ENCODE measurements at places on chromosomes 4 and X.

DNA sequence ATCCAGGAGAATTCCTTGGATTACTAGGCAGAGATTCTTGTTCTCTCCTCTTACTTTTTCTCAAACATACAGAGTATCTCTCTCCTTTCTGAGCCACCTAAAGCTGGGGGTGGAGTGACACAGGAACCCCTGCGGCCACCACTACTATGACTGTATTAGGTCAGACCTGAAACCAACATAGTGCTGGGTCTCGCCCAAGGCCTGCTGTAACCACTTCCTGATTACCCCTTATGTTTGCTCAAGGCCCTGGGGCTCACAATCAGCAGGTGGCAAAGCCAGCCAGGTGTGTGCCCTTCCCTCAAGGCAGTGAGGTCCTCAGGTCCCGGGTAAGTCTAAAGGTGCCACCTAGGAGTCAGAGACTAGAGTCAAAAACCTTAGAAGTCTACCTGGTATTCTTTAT, 166.4 kb downstream of the PARM1 start:
- DNase-seq = no peak

DNA sequence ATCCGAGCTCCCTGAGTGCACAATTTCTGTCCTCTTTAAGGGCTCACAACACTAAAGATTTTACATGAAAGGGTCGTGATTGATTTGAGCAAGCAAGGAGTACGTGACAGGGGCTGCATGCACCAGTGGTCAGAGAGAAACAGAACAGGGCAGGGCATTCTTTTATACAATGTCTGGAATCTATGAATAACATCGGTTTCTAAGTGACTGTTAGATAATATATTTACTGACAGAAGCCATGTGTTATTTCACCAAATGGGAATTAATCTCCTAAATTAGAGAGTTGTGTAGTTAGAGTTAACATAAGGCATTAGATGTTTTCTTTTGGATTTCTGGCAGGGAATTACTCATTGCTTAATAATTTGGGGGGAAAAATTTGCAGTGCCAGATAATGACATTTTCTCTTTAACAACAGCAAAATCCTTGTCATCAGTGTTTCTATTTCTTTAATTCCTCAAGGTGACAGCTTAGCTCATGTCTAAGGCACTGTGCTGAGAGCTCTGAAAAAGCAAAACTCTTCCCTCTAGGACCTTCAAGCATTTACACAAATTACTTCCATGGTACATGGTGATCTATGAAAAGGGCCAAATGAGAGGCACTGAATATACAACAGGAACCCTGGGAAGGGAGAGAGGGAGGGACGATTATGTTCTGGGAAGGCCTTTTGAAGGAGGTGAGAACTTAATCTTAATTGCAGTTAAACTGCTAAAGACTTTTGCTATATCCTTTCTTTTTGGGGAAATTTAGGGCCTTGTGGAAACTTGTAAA, 145.0 kb downstream of the RTL3 start:
- no peak for DNase-seq

DNA sequence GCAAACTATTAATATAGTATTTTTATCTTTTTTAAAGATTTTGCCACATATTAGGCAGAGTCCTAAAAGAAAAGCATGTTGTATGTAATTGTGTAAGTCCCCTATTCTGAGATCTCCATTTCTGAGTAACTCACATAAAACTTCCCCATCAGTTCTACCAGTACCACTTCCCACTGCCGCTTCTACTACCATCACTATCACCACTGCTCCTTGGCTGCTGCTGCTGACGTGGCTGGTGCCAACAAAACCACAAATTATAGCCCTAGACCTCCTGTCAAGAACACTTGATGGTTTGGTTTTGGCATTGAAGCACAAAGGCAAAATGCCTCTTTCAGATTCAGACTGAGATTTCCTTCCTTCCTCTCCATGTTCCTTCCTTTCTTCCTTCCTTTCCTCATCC, 106.4 kb downstream of the MMRN1 start:
- no peak for DNase-seq

- DNase-seq = no peak
These were observed 81.4 kb downstream of the MTNR1A start for GRCh38 chr4:186473933-186474332.

GRCh38 chr4:175419236-175419718, 392.8 kb downstream of the GPM6A start:
- DNase-seq = no peak

DNA sequence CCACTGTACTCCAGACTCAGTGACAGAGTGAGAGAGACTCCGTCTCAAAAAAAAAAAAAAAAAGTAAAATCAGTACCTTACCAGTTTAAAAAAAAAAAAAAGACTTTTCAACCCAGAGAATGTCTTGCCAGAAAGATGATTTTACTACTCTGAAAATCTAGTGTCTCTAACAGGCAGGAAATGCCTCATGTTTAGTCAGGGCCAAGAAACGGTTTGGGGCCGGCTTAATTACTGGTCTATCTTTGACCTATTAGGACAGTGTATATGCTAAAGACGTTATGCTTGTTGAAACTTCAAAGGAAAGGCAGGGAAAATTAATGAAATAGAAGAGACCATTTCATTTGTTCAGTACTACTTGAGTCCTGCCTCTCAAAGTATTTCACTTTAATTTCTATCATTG, 9.9 kb downstream of the BEND4 start:
- DNase-seq = no peak

DNA sequence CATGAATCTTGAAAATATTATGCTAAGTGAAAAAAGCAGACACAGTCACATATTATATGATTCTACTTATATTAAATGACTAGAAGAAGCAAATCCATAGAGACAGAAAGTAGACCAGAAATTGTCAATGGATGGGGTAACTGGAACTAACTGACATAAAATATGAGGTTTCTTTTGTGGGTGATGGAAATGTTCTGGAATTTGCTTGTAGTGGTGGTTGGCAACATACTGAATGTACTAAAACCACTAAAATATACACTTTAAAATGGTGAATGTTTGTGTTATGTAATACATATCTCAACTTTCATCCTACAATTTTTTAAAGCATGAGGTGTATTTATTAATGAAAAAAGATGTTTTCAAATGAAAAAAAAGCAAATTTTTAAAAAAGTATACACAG, 14.7 kb downstream of the CNOT6L start:
- no peak for DNase-seq

GRCh38 chr4:146059151-146059550, 116.4 kb upstream of the LSM6 start:
- DNase-seq = no peak

- no peak for DNase-seq
These were observed 7.1 kb downstream of the PASD1 start for GRCh38 chrX:151570561-151570960.

GRCh38 chr4:182825786-182826185, 91.4 kb downstream of the DCTD start:
- DNase-seq = no peak

GRCh38 chrX:13655674-13656073, 2.7 kb downstream of the TCEANC start:
- DNase-seq = no peak

DNA sequence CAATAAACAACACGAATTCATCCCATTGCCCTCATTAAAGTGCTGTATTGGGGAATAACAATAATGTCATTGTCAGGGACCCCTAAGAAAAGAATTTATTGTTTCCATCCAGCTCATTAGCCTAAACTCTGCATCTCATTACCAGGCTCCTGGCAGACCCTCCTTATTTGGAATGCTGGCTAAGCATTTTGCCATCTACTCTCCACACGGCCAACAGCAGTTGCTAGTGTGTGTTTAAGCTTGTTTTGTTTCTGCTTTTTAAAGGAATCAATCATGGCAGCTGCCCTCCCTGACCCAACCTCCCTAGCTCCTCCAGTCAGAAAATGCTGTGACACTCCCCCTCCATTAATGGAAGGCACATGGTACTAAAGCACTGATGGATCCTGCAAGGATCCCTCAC, 43.5 kb downstream of the GATB start:
- DNase-seq = no peak

DNA sequence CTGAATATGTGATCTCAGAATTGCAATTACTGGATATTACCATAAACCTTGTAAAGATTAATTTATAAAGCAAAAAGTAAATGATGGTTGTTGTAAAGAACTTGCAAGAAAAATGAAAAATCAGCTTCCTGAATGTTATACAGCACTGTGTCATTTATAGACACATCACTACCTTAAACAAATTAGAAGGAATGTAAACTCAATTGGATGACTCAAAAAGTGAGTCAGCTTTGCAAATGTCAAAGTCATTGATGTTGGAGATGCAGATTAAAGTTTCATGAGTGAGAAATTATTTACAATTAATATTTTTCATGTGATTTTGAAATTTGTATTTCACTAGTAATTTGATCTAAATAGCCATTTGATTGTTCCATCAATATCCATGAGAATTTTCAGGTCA, 193.2 kb downstream of the RAPGEF2 start:
- no peak for DNase-seq

DNA sequence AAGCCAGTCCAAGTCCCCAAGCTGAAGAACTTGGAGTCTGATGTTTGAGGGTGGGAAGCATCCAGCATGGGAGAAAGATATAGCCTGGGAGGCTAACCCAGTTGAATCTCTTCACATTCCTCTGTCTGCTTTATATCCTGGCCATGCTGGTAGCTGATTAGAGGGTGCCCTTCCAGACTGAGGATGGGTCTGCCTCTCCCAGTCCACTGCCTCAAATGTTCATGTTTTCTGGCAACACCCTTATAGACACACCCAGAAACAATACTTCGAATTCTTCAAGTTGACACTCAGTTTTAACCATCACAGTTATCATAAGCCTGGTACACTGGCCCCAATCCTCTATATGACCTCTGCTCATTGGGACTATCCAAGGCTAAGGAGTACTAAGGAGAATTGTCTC, 124.1 kb upstream of the WDR1 start:
- no peak for DNase-seq

- DNase-seq = peak; percentile 16
These were observed 26.8 kb upstream of the GRXCR1 start for GRCh38 chr4:42865572-42866189.

GRCh38 chr4:60116592-60116991, 1083.5 kb upstream of the ADGRL3 start:
- DNase-seq = no peak

DNA sequence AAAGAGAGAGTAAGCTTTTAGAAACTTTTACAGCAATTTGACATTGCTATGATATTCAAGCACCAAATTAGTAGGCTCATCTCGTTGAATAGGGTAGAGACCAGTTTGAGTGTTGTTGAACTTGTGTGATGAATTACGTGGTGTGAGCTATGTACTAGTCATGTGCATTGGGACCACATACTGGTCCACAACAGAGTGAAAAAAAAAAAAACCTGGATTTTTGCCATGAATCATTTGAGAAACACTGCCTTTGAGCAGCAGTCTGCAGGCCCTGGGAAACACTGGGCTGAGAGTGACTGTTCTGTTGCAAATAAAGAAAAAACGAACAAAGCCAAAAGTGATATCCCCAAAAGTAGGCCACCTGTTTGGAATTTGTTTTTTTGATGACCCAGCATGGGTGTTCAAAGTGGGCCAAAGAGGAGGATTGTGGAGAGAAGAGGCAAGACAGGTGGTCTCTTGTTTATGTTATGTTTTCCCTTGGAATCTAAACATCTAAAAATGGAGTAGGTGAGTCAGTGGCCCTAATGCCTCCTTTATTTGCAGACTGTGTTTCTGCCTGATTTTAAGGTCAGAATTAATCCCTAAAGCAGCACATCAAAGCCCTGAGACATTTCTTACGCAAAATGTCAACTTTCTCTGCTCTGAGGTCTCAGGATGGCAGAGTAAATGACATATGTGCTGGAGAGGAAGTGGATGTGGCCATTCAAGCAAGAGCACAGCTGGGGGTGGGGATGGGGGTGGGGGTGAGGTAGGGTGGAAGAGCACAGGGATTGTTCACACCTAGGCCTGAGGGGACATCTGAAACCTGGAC, 33.5 kb downstream of the TAF7L start:
- DNase-seq = no peak

- DNase-seq = no peak
These were observed 21.9 kb downstream of the POU3F4 start for GRCh38 chrX:83529950-83530349.

GRCh38 chrX:121931567-121931966, 884.2 kb downstream of the GLUD2 start:
- DNase-seq = no peak

DNA sequence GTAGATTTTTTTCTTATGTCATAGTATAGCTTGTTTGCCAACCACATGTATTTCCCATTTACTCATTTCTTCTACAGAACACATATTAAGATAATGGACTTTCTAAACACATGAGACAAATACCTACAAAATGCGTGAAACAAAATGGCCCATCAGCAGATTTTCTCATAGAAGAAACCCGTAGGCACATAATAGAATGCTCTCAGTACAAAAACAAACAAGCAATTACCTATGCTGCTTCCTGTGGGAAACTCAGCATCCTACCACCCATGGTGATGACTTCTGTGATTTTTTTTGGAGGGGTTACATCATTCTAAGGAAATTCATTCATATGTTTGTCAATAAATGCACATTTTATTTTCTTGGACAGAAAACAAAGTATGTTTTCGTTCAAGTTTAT, 343.6 kb downstream of the SPRY1 start:
- DNase-seq = no peak

DNA sequence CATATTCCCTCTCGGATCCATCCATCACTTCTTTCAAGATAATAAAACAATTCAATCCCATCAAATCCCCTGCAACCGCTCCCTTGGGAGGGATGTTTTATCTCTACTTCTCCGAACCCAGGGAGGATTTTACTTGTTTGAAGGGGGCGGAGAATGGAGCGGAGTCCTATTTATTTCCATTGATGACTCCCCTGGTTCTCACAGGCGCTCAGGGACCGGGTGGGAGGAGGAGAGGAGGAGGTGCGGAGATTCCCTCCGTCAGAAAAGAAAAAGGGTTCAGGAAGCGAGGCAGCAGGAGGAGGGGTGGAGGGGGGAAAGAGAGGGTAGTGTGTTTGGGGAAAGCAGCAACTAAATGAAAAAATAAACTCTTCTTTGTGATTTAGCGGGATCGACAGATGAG, 2.1 kb downstream of the NDNF start:
- no peak for DNase-seq

- DNase-seq = no peak
These were observed 100.7 kb downstream of the EFNB1 start for GRCh38 chrX:68929332-68930150.

GRCh38 chr4:38381788-38382187, 282.2 kb upstream of the KLF3 start:
- no peak for DNase-seq

DNA sequence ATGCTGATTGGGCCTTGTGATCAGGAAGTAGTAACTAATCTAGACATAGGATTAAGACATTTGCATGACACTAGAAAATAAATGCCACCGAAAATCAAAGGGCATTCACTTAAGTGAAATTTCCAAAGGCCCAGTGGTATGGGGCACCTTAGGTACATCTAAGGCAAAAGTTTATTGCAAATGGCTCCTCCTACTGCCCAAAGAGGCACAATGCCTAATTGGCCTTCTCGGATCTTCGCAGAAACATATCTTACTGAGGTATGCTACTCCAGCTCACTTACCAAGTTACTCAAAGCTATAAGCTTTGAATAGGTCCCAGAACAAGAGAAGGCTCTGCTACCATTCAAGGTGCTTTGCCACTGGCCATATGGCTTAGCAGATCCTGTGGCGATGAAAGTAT, 174.8 kb upstream of the CXCL13 start:
- DNase-seq = no peak

- DNase-seq = no peak
These were observed 201.4 kb downstream of the ARHGAP10 start for GRCh38 chr4:147933316-147933715.

GRCh38 chrX:69138118-69138390, 27.2 kb downstream of the PJA1 start:
- no peak for DNase-seq
